ENCODE measurements at places on chromosomes 2 and 18. TPM values are rescaled to one million over a fixed set of nuclear protein-coding genes. Genes with fewer than 3 reads are reported as not detected.
A peak's percentile ranks its signal among the peaks of the same experiment; 100 is the strongest.

DNA sequence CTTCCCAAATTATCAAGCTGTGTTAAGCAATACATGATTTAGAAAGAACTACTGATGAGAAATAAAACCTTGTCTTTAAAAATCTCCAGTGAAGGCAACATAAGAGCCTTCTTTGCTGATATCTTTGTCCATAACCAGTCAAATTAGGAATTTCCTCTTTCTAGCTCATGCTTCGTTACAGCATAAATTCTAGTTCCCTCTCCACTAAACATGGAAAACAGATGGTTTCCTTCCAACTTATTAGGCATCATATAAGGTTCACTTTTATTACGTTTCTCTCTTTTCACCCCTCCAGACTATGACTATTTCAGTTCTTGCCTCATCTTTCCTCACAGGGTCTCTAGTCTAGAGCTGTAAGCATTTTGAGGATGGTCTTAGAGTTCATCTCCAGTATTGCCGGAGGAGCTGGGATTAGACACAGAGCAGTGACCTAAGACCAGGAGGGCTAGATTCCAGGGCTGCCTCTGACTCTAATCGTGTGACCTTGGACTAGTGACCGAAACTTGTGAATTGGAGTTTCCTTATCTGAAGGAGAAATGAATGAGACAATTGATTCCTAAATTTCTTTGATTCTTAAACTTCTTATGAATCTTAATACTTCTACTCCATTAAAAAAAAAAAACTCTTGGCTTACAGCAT lies 195.5 kb upstream of the APCDD1 start:
- DNase-seq = no peak
- no peaks in the 10 kb centered on the region for H3K27me3 ChIP-seq
- no peak overlapping the region for H3K4me3 ChIP-seq
- H3K4me1 ChIP-seq = no peaks in the 10 kb centered on the region
- no peak overlapping the region for H3K27ac ChIP-seq
- H3K36me3 ChIP-seq = no peaks in the 10 kb centered on the region

The C2orf92 gene
- total RNA-seq = 25.4 TPM

DNA sequence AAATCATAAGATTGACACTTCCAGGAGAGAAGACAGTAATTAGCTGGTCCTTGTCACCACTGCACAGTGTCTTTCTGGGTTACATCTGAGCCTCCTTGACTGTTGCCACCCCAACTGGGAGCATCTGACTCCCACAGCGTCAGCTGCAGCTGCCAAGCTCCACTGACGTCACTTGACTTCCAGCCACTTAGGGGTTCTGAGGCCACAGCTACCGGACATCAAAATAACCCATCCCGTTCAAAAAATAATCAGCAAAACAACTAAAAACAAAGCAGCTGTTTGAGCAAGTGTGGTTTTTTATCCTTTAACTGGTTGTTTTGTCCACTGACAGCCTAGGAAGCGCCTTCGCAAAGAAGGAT lies 206.5 kb upstream of the AGAP1 start:
- H3K4me3 ChIP-seq = no peak overlapping the region
- no peaks in the 10 kb centered on the region for H3K27me3 ChIP-seq
- no peaks in the 10 kb centered on the region for H3K36me3 ChIP-seq
- no peak overlapping the region for H3K27ac ChIP-seq

The INHA gene
- total RNA-seq = 0.50 TPM

GRCh38 chr2:128720080-128721022 lies 401.7 kb upstream of the HS6ST1 start:
- DNase-seq = no peak
- H3K27ac ChIP-seq = no peak overlapping the region
- no peak overlapping the region for H3K4me3 ChIP-seq
- no peaks in the 10 kb centered on the region for H3K27me3 ChIP-seq

GRCh38 chr2:74779587-74780135 lies 54.3 kb upstream of the HK2 start:
- no peaks in the 10 kb centered on the region for H3K27me3 ChIP-seq
- peak; percentile 84 for DNase-seq
- no peaks in the 10 kb centered on the region for H3K4me1 ChIP-seq
- H3K36me3 ChIP-seq = no peaks in the 10 kb centered on the region
- H3K27ac ChIP-seq = no peak overlapping the region

The CD207 gene
- not detected for total RNA-seq

- no peak overlapping the region for H3K27ac ChIP-seq
- H3K4me3 ChIP-seq = no peak overlapping the region
- H3K36me3 ChIP-seq = no peaks in the 10 kb centered on the region
- no peak for DNase-seq
- no peaks in the 10 kb centered on the region for H3K4me1 ChIP-seq
- H3K27me3 ChIP-seq = no peaks in the 10 kb centered on the region
Observed at GRCh38 chr2:29796446-29796845, 124.9 kb downstream of the ALK start.

- DNase-seq = peak; percentile 36
- no peaks in the 10 kb centered on the region for H3K27me3 ChIP-seq
- H3K4me3 ChIP-seq = no peak overlapping the region
- H3K27ac ChIP-seq = peak overlapping the region; percentile 69
Observed at GRCh38 chr2:218805627-218806026, 23.7 kb downstream of the CYP27A1 start.

The NXPH2 gene
- total RNA-seq = not detected

DNA sequence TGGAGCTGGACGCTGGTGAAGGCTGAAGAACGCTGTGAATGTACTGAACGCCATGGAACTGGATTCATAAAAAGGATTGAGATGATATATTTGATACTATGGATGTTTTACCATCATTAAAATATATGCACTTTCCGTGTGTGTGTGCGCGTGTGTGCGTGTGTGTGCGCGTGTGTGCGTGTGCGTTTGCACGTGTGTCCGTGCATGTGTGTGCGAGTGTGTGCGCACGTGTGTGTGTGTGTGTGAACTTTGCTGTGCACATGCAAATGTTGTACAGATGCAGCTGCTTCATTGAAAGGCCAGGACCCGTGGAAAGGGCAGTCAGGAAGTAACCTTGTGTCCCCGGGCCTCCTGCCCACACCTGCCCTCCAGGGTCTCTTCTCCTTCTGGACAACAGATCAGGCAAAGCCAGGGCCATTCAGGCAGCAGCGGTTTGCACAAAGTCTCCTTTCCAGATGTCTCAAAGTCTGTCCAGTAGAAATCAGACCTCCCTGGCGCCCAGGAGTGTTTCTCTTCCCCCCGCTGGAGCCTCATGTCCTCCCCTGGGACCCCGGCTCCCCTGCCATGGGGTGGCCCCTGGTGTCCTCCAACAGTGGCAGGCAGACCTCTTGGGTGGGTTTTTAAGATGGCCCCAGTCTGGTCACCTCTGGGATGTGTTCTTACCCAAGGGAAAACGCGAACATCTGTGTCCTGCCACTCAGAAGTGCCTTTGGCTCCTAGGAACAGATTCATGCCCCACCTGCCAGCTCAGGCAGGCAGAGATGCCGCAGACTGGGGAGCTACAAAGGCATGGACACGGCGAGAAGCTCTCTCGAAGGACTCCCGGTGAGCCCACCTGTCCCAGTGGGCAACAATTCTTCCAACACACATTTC lies 86.1 kb upstream of the GPC1 start:
- H3K4me1 ChIP-seq = peaks cover 15% of the 10 kb centered on the region
- DNase-seq = peak; percentile 1
- no peak overlapping the region for H3K27ac ChIP-seq
- H3K27me3 ChIP-seq = no peaks in the 10 kb centered on the region
- H3K4me3 ChIP-seq = no peak overlapping the region
- no peaks in the 10 kb centered on the region for H3K36me3 ChIP-seq

The PREPL gene
- 70.0 TPM for total RNA-seq
